ENCODE measurements at places on chromosomes 6 and 20. TPM values are rescaled to one million over a fixed set of nuclear protein-coding genes. Genes with fewer than 3 reads are reported as not detected.

- no peak for DNase-seq
These were observed 79.8 kb upstream of the EMILIN3 start for GRCh38 chr20:41446456-41446855.

GRCh38 chr20:39986173-39986904 lies 702.7 kb downstream of the MAFB start:
- DNase-seq = peak; percentile 80

GRCh38 chr20:40476461-40476860 lies 212.6 kb downstream of the MAFB start:
- no peak for DNase-seq

DNA sequence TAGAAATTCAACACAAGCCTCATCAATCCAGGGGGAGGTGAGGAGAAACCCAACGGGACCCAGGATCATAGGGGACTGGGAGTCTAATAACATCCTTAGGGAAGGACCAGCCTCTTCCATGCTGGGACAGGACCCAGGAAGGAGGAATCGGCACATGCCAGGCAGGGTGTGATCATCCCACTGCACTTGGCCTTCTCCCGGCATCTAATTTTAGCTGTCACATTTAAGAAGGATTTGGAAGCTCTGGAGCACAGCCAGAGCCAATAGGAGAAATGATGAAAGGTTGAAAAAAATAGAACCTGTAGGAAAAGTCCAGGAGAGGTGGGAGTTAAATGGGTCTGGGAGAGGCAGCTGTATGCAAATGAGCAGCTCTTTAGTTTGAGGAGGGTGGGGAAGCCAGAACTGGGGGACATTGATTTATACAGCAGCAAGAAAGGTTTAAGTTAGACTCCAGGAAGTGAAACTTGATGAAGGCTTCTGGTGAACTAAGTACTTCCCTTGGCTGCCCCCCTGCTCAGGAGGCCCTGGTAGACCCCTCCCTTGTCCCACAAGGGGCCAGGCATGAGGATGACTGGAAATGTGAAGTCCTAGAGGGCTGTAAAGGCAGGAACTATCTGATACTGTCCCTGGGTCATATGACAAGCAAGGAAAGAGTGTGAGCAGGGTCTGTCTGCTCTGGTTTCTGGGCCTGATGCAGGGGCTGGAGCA lies 260.3 kb downstream of the LRFN2 start:
- no peak for DNase-seq

KCNQ2 gene
- 0.89 TPM for total RNA-seq

DNA sequence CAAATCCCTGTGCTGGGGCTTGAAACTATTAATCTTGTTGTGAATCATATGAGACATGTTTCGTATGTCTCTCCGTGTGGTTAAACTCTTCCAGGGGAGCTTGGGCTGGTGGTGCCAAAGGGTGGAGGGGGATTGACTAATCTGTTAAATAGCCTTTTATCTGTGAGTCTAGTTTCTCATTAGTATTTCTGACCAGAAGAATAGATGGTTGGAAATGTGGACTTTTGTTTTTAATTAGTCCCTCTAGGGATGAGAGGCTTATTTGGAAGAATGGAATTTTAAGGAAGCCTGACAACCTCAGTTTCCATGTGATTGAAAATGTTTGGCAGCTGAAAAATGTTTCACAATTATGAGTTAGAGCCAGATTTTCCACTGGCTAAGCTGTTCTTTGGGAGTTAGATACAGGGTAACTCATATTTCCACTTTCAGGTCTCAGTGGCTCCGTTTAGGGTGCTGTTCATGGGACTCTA lies 117.3 kb downstream of the BCKDHB start:
- peak; percentile 51 for DNase-seq

DNA sequence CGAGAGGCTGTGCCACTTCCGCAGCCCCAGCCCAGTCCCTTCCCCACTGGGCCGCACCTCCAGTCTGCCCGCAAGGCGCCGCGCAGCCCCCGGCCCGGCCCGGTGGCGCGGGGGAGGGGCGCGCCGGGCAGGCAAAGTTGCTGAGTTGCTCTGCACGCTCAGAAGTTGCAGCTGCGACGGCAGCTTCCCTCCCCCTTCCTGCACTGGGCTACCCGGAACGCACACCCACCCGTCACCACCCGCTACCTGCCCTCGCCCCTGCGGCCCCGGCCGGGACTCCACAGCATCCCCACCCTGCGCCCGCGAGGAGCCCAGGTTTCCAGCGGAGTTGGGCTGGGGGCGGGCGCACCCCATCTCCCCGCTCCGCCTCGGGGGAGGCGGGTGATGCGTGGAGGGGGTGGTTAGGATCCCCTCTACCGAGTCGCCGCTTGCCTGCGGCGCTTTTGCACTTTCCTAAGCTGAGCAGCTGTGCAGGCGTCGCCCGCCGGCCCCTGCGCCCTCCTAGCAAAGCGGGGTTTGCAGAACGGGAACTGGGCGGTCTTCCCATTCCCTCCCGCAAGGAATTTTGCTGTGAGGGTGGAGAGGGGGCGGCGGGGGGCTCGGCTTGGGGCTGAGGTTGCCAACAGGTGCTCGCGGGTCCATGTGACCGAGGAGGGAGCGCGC lies 55.9 kb upstream of the RREB1 start:
- DNase-seq = peak; percentile 77

GRCh38 chr6:96532399-96532798 lies 10.8 kb downstream of the UFL1 start:
- DNase-seq = no peak

GRCh38 chr20:20271271-20271670 lies 96.6 kb upstream of the INSM1 start:
- no peak for DNase-seq

DNA sequence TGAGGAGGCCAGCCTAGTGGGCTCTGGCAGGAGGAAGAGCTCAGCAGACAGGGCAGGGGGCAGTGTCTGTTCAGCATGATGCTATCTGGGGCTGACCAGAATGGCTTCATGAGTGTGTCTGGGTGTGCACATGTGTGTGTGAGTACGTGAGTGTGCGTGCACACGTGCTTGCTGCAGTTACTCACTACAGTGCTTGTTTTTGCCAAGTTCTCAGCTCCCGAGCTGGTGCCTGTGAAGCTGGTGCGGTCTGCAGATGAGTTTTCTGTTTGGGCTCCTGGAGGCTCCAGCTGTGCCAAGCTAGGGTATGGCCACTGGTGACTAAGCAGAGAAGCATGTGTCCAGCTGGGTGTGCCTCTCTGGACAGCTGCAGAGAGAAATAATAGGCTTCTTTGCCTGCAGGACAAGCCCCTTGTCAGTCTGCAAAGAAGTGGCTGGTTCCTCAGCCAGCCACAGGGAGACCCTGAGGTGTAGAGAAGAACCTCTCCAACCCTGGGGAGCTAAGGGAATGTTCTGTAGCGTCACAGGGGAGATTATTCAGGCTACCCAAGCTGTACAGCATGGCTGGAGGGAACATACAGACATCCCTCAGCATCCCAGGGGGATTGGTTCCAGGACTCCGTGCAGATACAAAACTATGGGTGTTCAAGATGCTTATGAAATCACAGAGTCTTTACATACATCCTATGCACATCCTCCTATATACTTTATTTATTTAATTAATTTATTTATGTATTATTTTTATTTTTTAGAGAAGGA lies 40.2 kb upstream of the FAM50B start:
- DNase-seq = peak; percentile 65

GRCh38 chr20:17771206-17772004 lies 71.6 kb downstream of the BANF2 start:
- DNase-seq = no peak

DNA sequence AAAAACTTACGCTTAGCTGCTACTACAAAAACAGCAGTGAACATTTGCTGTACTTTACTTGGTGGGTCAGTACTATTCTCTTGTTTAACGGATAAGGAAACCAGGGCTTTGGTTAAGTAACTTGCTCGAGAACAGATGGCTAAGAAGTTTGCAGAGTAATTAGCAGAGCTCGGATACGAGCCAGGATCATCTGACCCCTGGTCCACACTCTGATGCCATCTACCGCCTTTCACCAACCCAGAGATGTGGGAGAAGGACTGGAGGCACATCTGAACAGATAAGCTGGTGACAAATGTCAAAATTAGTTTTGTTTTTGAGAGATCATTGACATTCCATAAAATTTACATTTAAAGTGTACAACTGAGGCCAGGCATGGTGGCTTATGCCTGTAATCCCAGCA lies 18.9 kb upstream of the RPL7L1 start:
- DNase-seq = no peak

LY6G5B gene
- total RNA-seq = 2.8 TPM

DNA sequence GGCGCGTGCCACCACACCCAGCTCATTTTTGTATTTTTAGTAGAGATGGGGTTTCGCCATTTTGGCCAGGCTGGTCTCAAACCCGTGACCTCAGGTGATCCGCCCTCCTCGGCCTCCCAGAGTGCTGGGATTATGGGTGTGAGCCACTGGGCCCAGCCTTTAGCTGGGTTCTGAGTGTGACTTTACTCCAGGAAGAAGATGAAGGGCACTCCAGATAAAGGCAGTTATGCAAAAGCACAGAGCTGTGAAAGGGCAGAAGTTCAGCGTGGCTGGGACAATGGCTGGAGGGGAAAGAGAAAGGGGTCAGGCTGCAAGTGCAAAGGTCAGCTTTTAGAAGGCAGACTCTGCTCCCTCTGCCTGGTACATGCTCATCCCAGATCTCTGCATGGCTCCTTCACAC lies 39.7 kb downstream of the MAP3K5 start:
- no peak for DNase-seq

ZC2HC1B gene
- not detected for total RNA-seq

NTSR1 gene
- total RNA-seq = not detected

- DNase-seq = no peak
These were observed 596.0 kb downstream of the EPM2A start for GRCh38 chr6:145139140-145139850.

RALY gene
- total RNA-seq = 105 TPM

DNA sequence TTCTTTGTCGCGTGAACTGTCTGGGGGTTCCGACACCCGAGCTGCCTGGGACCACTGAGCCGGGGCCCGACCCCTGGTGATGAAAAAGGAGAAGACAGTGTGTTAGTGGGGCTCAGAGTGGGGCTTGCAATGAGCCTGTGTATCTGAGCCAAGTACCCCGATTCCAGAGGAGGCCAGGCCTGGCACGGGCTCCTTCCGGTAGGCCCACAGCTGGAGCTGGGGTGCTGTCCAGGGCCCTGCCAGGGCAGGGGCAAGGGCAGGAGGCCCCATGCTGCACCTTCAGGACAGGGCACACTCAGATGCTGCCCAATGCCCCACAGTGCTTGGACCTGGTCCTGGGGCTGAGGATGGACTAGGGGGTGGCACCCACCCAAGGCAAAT lies 89.4 kb downstream of the TAF4 start:
- no peak for DNase-seq

COL19A1 gene
- total RNA-seq = 2.0 TPM

DNA sequence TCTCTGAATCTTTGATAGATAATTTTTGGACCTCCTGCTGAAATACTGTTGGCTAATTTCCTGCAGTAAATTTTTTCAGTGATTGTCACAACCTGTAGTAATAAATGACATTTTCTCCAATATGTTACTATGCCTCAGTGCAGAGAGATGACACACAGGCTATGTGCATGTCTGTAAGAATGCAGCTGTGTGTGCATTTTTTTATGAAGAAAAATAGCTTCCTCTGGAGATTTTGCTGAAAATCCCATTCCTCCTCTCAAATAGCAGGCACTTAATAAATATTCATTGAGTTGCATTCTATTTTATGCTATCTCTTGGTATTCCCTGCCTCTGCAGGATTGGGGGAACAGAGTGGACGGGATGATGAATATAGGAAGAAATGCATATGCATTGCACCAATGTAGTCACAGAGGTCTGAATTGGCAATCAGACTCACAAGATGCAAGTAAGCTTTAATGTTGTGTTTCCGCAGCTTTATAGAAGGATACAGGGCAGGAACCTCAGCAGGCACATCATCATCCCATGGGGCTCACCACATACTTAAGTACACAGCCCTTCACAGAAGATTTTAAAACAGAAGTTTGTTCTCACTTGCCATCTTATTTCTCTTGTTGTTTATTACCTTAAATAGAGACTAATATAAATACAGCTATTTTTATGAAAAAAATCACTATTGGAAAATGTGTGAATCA lies 474.7 kb downstream of the EPM2A start:
- no peak for DNase-seq

HCRTR2 gene
- total RNA-seq = not detected

DNA sequence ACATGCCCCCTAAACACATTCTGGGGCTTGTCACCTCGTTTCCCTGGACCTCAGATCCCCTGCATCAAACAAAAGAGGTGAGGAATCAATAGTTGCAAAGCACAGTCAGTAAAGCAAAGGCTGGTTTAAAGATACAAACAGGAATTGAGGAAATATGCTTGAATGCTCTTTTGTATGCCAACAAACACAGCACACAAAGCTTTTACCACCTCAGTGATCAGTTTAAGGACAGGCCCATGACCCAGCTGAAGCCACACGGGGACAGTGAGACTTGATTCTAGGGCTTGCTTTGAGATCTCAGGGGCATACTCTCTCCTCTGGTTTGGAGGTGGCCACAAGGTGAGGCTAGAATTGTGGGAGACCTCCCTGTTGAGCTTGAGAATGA lies 182.9 kb upstream of the CST7 start:
- DNase-seq = no peak

PLAGL1 gene
- 10.8 TPM for total RNA-seq

GRCh38 chr20:53774461-53775203 lies 181.0 kb upstream of the ZNF217 start:
- DNase-seq = no peak
